T follicular helper cell (primary cell): ENCODE measurements at places on chromosomes 12 and 14.

GRCh38 chr12:94207849-94208621 lies 59.7 kb downstream of the PLXNC1 start:
- no peak for DNase-seq

DNA sequence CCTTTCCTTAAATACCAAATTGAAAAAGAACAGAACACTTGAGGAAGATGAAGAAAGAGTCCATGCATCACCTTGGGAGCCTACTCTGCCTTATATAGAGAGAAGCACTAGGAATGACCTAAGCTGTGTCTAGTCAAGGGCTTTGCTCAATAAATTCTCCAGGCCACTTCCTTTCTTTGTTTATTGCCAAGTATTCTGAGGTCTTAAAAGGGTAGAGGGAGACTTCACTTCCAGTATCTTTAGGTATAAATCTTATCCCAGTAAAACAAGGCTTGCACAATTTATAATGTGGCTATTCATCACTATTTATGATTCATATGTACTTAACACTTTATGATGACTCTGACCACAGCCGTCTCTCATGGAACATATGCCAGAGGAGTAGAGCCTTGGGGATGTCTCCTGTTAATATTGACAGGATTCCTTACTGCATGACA lies 85.1 kb upstream of the ARHGAP5 start:
- DNase-seq: no peak

DNA sequence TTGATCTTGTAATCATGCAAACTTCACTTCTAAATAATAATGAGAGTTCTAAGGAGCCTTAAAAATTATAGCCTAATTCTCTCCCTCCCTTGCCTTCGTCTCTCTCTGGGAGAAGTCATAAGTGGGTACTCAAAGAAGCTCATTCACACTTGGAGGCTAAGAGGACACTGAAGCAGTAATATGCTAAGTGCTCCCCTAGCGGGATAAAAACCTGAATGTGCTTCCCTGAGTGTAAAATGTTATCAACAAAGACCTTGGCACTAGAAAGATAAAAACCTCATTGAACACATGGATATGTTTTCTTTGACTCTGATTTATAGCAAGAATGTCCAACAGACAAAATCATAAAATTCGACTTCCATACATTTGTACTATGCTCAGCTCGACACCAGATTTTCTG lies 337.9 kb upstream of the NOVA1 start:
- no peak for DNase-seq

DNA sequence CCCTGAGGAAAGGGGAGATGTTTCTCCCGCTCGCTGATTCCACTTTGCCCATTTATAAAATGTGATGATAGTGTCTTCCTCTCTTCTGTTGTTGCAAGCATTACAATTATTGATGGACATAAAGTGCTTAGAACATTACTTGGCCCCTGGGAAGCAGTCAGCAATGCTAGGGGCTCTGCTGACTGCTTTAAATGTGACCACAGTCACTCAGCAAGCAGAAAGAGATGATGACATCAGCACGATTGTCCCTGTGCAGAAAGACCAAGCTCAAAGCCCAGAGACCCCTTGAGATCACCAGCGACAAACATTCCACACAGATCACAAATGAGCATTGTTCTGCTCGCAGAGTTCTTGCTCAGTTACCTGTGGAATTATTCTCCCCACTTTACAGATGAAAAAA lies 26.5 kb downstream of the TUNAR start:
- no peak for DNase-seq

GRCh38 chr12:65673156-65673690 lies 151.1 kb upstream of the HMGA2 start:
- no peak for DNase-seq

DNA sequence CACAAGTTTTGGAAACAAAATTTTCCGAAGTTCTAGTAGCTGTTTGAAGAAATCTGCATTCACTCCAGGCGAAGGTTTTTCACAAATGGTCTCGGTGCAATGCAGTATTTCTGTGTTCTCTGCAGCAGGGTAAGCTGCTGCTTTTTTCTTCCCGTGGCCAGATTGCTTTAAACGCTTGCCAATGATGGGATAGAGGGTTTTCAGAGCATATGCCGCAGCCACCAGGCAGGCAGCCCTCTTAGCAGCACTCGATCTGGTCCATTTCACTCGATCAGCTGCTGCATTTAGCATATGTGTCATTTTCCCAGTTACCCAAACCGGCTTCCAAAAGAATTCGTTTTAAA lies 315 bp downstream of the ABCD2 start:
- DNase-seq: no peak
